ENCODE measurements at places on chromosomes 2 and 18.

- DNase-seq, result no peak
Measured at GRCh38 chr2:199589306-199589705, 131.6 kb upstream of the SATB2 start.

DNA sequence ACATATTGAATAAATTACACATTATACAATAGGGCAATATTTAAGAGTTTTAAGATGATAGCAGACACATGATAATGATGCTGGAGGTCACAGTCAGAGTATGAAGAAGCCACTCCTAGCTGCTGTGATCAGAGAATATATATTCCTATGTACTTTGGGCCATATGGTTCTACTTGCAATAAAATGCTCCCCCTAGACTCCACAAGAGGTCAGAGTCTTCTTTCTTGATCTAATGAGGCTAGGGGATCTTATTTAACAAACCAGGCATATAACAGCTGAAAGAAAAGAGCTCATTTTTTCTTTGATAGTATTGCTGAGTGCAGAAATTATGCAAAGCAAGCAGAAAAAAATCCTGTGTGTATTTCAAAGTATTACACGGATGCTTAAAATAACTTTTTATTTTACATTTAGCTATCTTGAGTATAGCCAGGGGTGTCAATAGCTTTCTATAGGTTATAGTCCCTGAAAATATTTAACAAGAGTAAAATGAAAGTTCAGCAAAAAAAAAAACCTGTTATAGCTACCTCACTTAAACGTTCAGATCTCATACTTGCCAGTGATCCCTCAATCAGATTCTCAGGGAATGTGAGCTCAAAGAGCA lies 748.7 kb upstream of the CHAC2 start:
- no peak for DNase-seq

GRCh38 chr2:136131484-136131960 lies 13.6 kb upstream of the CXCR4 start:
- peak; percentile 26 for DNase-seq

GRCh38 chr2:54285451-54285850 lies 29.4 kb upstream of the TSPYL6 start:
- no peak for DNase-seq

DNA sequence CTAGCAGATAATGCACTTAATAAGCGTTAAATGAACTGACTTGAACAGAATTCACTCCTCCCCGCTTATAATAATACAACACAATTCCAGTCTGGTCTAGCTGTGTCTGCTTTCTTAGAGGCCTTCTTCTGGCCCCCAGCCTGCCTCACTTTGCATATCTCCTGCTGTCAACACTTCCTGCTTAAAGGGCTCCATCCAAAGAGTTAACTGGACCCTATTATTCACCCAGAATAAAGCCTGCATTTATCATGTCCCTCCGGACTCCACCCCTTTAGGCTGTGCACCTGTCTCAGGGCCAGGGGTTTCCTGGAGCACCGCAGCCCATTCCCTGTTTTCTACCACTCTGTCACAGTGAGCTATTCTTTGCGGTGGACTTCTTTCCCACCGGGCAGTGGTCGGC lies 292.8 kb upstream of the FBXO11 start:
- DNase-seq, result no peak

GRCh38 chr2:158795195-158795924 lies at the start of gene DAPL1:
DAPL1 (plus strand) TSS chr2:158795317; CDS start chr2:158795373, 56 bp downstream.
- no peak for DNase-seq

DNA sequence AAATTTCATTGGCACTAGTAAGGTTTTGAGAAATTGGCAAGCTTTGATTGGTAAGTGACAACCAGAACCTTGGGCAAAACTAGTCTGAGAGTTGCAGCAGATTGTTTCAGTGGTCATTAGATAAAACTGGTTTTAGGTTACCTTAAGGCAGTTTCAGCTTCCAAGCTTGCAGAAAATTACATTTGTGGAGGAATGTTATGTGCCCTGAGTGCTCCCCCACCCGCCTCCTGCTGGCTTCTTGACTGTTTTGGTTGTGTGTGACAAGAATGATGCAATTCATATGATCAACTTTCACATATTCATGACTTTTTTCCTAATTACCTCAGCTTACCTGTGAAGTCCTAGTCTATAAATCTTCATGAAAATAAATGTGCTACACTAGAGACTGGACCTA lies 599.5 kb upstream of the ZNF804A start:
- no peak for DNase-seq

GRCh38 chr18:37362158-37362890 lies 203.3 kb downstream of the CELF4 start:
- DNase-seq, result no peak

- DNase-seq, result no peak
Measured at GRCh38 chr2:59073286-59073685, 832.2 kb upstream of the FANCL start.

DNA sequence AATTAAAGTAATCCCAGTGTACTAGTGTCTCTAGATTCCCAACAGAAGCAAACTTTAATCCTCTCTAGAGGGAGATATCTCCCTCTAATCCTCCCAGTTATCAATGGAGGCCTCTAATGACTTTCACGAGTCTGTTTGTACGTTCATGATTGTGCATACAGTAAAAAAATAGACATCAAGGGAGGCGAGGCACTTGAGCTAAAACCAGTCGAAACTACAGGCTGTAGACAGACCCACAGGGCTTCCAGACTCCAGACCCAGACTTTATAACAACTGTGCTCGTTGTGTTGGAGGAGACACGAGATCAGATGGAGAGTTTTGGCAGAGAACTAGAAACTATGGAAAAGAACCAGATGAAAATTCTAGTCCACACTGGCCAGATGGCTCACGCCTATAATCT lies 7.0 kb downstream of the DGKD start:
- no peak for DNase-seq

All from activated CD8-positive, alpha-beta memory T cell treated with anti-CD3 and anti-CD28 coated beads, Interleukin-2, amount 50 U/mL, for 4 hours (primary cell).